ENCODE measurements at places on chromosomes 6 and 20. TPM values are rescaled to one million over a fixed set of nuclear protein-coding genes. Genes with fewer than 3 reads are reported as not detected.
A peak's percentile ranks its signal among the peaks of the same experiment; 100 is the strongest.

DNA sequence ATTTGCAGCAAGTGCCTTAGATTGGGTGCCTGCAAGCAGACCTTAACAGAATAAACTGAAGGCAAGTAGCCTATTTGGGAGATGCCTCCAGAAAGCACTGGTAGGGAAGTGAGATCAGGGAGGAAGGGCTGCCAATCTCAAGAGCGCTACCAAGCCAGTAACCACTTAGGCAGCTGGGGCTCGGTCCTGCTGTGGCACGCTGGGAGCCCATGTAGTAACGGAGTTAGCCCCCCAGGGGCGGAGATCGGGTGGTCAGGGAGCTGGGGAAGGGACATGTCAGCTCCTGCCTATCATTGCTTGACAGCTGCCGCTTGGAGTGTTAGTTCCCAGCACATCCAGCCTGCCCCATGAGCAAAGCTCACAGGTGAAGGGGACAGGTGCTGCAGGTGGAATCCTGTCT, 127.0 kb downstream of the CEBPB start:
- DNase-seq, result no peak

- no peak for DNase-seq
These were observed 74.5 kb downstream of the TRDN start for GRCh38 chr6:123562264-123562663.

GRCh38 chr6:129398764-129399163, 311.2 kb downstream of the ARHGAP18 start:
- no peak for DNase-seq

GRCh38 chr6:42335896-42336295, 115.8 kb downstream of the TRERF1 start:
- DNase-seq, result no peak

GRCh38 chr6:106448000-106448426, 87.5 kb downstream of the CRYBG1 start:
- no peak for DNase-seq

- no peak for DNase-seq
These were observed 196.5 kb upstream of the CST7 start for GRCh38 chr20:24752612-24753011.

- no peak for DNase-seq
These were observed 61.9 kb upstream of the TAGAP start for GRCh38 chr6:159106627-159107241.

- no peak for DNase-seq
These were observed 232.1 kb downstream of the PREX1 start for GRCh38 chr20:48595495-48596333.

DNA sequence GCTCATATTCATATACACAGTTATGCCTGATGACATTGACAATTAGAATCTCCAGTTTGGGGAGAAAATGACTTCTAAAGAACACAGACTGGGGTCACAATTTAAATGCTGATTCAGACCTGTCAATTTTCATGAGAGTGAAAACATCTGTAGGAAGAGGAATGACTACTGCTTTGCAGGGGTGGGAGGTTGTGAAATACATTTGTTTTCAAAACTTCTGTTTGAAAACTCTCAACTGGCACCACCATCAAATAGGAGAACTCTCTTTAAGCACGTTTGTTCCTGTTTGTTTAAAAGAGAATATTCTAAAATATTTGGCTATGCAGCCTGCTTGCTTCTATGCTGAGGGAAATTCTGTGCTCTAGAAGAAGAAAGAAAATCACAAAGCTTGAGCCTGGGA, 50.8 kb upstream of the ADGRF5 start:
- DNase-seq, result no peak

GRCh38 chr20:3092611-3093379, 8.3 kb upstream of the AVP start:
- DNase-seq, result no peak

GRCh38 chr20:43961116-43961515, 46.5 kb downstream of the TOX2 start:
- no peak for DNase-seq

- DNase-seq, result no peak
These were observed 934 bp downstream of the KCNK5 start for GRCh38 chr6:39228111-39228971.

DNA sequence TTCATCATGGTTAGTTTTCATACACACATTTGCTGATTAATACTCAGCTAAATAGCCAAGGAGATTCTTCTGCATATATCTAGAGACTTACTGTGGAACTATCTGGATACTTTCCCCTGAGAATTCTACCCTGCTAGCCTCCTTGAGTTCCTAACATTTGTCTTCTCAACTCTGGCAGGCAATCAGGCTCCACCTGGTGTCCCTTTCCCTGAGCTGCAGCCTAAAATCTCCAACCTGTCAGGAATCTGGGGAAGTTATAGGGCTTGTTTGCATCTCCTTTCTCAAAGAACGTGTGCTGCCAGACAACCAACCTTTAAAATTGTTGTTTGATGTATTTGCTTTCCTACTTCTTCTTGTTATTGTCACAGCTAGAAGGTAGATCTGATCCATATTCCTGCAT, 73.4 kb downstream of the FUT9 start:
- DNase-seq, result no peak

GRCh38 chr20:34579191-34579978, 20.9 kb downstream of the MAP1LC3A start:
- peak; percentile 21 for DNase-seq

GRCh38 chr20:44758247-44759101, 12.8 kb downstream of the KCNK15 start:
- DNase-seq, result no peak

- DNase-seq, result no peak
These were observed 107.1 kb downstream of the CEBPB start for GRCh38 chr20:50297498-50298376.

DNA sequence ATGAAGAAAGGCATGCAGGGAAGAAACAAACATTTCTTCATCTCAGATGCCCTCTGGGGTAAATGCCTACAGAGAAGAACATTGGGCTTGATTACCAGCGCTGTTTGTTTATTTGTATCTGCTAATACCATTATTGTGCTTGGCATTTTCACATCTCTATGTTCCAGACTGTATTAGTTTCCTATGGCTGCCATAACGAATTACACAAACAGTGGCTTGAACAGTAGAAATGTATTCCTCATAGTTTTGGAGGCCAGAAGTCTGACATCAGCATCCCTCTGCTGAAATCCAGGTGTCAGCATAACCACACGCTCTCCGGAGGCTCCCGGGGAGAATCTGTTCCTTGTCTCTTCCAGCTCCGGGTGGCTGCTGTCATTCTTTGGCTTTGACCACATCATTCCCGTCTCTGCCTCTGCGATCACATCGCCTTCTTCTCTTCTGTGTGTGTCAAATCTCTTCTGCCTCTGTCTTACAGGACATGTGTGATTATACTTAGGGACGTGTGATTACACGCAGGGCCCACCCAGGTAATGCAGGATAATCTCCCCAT, 241.6 kb upstream of the SUPT3H start:
- DNase-seq, result no peak

- DNase-seq, result no peak
These were observed 251.4 kb upstream of the MANEA start for GRCh38 chr6:95325916-95326315.

- no peak for DNase-seq
These were observed 18.5 kb upstream of the DCBLD1 start for GRCh38 chr6:117463762-117464665.

- no peak for DNase-seq
These were observed 73.5 kb downstream of the ECT2L start for GRCh38 chr6:138869398-138869797.

DNA sequence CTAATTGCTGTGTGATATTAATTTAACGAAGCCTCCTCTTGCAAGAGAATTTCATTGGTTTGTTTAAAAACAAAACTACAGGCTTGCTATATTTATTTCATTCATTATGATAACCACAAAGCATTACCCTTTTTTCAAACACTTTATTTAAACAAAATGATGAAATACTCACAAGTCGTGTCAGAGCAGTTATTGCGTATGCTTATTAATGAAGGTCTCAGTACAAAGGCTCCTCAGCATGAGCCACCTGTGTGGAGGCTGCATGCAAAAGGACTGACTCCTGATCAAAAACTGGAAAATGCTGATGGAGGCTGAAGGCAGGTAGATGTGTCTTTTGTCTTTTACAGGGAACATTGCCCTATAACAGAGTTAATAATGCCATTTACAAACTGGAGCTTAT, 130.5 kb downstream of the CRYBG1 start:
- no peak for DNase-seq

KIF25 gene
- total RNA-seq, result not detected

FAM83B gene
- not detected for total RNA-seq

ARFGEF3 gene
- 1.1 TPM for total RNA-seq

FAM217A gene
- total RNA-seq, result not detected

RBPJL gene
- total RNA-seq, result not detected

TRMT6 gene
- 5.0 TPM for total RNA-seq

MYH7B gene
- total RNA-seq, result 0.14 TPM

DLK2 gene
- total RNA-seq, result not detected
